ENCODE measurements at places on chromosomes 3 and 15.
A peak's percentile ranks its signal among the peaks of the same experiment; 100 is the strongest.

DNA sequence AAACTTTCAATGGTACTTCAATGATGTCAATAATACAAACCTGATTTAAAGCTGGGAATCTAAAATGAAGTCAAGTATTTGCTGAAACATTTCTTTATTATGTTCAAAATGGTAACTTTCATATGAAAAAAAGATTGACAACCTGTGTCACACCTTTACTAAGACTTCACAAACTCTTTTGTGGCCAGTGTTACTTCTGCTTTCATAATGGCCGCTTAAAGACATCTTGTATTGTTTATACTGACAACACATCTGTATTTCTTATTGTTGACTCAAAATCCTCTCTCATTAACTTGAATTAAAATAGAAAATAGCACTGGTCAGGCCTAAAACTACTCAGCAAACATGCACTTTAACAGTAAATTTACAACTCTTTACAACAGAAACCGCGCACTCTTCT lies 312.3 kb upstream of the CNTN6 start:
- no peak for DNase-seq

GRCh38 chr3:85594676-85595075 lies 635.9 kb downstream of the CADM2 start:
- DNase-seq: no peak

- no peak for DNase-seq
These were observed 22.3 kb upstream of the SACM1L start for GRCh38 chr3:45666757-45667431.

DNA sequence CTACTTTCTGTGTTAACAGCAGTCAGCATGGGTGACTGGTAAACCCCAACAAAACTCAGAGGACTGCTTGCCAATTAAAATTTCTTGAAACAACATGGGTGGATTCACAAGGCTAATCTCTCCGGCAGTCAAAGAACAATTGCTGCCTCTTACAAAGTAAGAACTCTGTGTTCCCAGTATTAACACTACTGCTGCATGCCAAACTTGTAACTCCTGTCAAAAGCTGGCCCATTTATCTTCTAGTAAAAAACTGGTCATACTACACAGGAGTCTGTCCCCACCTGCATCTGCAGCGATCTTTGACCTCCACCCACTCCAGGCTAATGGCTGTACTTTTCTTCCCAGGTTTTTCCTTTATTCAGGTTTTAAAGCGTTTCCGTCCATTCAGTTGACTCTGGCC lies 8.7 kb upstream of the ZNF589 start:
- no peak for DNase-seq

GRCh38 chr3:71806736-71807135 lies 21.8 kb upstream of the PROK2 start:
- no peak for DNase-seq

GRCh38 chr15:52710050-52710707 lies 31.0 kb upstream of the ATOSA start:
- no peak for DNase-seq

DNA sequence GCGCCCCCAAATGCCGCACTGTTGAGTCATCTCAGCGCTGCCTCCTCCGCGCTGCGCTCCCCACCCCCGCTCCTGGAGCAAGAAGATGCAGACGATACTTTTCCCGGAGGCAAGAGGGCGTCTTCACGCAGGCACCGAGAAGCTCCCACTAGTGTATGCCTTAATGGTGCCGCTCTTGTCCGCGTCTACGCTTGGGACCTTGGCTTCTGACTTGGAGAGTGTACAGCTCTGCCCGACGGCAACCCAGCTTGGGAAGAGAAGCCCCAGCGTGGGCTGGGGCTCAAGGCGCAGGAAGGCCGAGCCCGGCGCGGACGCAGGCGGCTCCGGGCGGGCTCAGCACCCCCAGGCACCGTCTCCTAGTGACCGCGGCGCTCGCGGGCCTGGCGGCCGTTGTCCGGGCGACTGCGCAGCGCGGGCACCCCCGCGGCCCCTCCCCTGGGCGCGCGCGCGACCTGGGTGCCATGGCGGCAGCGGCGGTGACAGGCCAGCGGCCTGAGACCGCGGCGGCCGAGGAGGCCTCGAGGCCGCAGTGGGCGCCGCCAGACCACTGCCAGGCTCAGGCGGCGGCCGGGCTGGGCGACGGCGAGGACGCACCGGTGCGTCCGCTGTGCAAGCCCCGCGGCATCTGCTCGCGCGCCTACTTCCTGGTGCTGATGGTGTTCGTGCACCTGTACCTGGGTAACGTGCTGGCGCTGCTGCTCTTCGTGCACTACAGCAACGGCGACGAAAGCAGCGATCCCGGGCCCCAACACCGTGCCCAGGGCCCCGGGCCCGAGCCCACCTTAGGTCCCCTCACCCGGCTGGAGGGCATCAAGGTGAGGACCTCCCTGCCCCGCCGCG lies at the start of gene P4HTM:
P4HTM (plus strand) TSS at position 446 of the 840 bp plus-strand sequence; CDS start at position 462, 16 bp downstream.
- DNase-seq: peak; percentile 85

All from stimulated activated CD4-positive, alpha-beta T cell treated with anti-CD3 and anti-CD28 coated beads, Interleukin-2, amount 100 ng/mL, for 24 hours (primary cell).